ENCODE measurements at places on chromosomes 7 and 10. TPM values are rescaled to one million over a fixed set of nuclear protein-coding genes. Genes with fewer than 3 reads are reported as not detected.

CROT gene
- 12.5 TPM for total RNA-seq

SRI gene
- 165 TPM for total RNA-seq

CLCN1 gene
- not detected for total RNA-seq

KCP gene
- total RNA-seq, result 0.20 TPM

BBS9 gene
- 24.3 TPM for total RNA-seq

BICC1 gene
- total RNA-seq, result 45.9 TPM

SPDYE16 gene
- not detected for total RNA-seq

PTN gene
- 0.20 TPM for total RNA-seq

ZPBP gene
- total RNA-seq, result not detected

SMKR1 gene
- total RNA-seq, result 0.59 TPM

PLXDC2 gene
- 0.37 TPM for total RNA-seq

PAX2 gene
- not detected for total RNA-seq

CDHR3 gene
- total RNA-seq, result 23.5 TPM

ASB15 gene
- total RNA-seq, result not detected

CYP2C19 gene
- not detected for total RNA-seq

SUN3 gene
- not detected for total RNA-seq

PRPS1L1 gene
- not detected for total RNA-seq

ZNHIT1 gene
- total RNA-seq, result 56.3 TPM

DNTT gene
- not detected for total RNA-seq

RBM48 gene
- 7.3 TPM for total RNA-seq

Data from subcutaneous preadipocyte (primary cell).